ENCODE measurements at places on chromosomes 2 and 18.
A peak's percentile ranks its signal among the peaks of the same experiment; 100 is the strongest.

- no peak for DNase-seq
These were observed 28.2 kb downstream of the GULP1 start for GRCh38 chr2:188319838-188320237.

DNA sequence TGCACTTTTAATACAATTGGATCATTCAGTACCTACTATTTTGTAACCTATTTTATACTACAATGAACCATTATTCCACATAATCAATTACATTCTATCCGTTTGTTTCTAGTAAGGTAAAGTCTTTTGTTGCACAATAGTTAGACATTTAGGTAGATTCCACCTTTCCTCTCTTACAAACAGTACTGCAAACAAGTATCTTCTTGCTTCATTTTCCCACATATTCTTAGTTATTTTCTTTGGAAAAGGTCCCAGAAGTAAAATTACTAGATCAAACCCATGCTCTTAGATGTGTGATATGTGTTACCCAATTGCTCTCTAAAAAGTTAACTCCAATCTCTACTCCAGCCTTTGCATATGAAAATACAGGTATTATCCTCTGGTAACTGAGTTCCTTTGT, 49.6 kb downstream of the SPIRE1 start:
- DNase-seq: peak; percentile 68

- no peak for DNase-seq
These were observed 10.6 kb downstream of the CDK15 start for GRCh38 chr2:201816657-201817575.

GRCh38 chr18:5429681-5430080, 114.1 kb downstream of the EPB41L3 start:
- no peak for DNase-seq

DNA sequence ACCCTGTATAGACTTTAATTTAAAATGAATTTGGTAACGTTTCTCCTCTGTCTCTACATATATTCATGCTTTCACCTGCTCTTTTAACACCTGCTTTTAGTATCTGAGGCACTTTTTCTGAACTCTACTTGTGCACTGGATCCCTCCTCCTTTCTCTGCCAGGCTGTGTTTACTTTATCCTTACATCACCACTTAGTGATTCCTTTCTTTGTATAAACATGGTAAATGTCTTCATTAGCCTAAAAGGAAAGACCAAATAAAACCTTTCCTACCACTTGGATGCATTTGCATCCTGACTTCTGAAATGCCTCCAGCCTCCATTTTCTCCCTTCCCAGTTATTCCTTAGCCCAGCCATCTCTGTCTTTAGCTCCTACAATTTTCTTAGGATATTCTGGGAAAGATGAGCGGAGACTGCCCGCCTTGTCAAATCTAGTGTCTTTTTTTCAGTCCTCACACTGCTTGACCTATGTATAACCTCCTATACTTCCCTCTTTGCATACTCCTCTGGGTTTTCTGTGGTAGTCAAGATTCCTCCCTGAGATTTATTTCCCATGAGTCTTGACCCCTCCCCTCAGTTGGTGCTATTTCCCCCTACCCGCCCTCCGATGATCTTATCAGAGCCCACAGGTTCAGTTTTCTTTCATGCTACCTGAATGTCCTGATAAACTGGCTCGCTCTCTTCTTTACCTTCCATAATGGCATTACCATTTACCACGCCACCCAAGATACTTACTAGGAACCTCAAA, 44.8 kb downstream of the REL start:
- peak; percentile 23 for DNase-seq

DNA sequence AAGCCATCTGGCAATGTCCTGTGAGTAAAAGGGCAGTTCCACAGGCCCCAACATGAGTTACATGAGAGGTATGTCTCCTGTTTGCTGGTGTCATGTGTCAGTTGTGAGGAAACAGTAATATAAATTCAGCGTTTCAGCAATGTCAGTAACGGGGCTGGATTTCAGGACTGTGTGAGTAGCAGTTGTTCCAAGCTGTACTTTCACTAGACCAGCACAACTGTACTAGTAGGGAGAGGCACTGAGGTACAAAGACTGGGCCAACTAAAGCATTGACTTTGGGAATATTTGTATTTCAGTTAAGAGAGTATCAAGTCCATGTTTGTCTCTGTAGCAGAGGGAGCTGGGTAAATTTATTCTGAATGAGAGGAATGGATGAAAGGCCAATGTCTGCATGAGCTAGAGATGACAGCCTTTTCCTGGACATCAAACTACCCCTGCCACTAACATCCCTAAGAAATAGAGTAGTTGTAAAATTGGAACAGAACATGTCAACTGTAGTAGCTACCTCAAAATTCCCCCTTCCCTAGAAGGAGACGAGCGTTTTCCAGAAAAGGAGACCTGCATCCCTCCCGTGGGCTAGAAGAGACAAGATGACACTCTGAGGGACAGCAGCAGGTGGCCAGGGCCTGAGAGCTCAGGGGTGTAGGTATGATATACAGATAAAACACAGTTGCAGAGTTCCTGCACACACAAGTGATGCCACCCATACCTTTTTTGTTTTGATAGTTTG, 24.4 kb downstream of the EIF4E2 start:
- peak; percentile 12 for DNase-seq

GRCh38 chr2:156380117-156380645, 47.7 kb upstream of the NR4A2 start:
- DNase-seq: no peak

- peak; percentile 74 for DNase-seq
These were observed 29.0 kb downstream of the SESTD1 start for GRCh38 chr2:179235463-179236108.

DNA sequence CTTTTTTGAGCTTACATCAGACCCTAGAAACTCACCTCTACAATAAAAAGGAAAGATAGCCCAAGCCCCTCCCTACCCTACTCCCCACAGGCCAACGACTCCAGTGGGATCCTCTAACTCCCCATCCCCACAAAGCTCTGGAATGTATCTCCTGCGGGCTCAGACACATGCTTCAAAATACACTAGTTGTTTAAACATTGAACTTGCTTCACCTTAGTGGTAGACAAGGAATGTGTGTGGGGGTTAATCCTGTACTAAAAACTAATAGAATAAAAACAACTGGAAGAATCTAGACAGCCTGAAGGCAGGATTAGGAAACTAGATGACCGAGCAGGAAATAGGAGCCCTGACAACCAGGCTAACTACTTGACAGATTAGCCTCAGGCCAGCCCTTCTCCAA, 211.5 kb downstream of the SUCLG1 start:
- DNase-seq: no peak

DNA sequence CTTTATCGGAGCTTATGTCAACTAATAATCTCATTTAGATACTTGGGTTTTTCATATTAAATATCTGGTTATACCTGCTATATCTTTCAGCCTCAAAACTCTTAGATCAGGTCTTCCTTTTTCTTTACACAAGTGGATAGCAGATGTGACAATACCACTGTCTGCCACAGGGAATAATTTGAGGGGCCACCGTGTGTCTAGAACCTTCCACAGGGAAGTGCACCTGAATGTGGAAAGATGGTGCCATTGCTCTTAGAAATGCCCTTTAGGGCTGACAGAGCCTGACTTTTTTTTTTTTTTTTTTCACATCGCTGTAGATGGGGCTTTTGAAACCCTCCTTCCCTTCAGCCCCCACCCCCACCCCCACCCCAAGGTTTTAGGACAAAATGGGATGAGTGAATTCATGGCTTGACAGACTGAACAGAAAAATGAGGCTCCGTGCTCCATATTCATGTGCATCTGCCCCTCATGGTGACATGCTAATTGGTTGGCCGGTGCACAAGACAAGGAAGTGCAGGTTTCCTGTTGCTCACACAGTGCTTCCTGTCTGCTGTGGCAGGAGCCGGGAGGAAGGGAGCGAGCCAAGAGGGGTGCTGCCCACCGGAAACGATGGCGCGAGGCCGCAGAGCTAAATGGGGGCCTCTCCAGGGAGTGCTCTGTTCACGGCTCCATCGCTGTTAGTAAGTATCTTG, 246.0 kb downstream of the LDLRAD4 start:
- DNase-seq: no peak

- DNase-seq: no peak
These were observed 54.8 kb downstream of the CAVIN2 start for GRCh38 chr2:191791953-191792560.

GRCh38 chr2:138209009-138209408, 244.7 kb downstream of the HNMT start:
- DNase-seq: peak; percentile 1

DNA sequence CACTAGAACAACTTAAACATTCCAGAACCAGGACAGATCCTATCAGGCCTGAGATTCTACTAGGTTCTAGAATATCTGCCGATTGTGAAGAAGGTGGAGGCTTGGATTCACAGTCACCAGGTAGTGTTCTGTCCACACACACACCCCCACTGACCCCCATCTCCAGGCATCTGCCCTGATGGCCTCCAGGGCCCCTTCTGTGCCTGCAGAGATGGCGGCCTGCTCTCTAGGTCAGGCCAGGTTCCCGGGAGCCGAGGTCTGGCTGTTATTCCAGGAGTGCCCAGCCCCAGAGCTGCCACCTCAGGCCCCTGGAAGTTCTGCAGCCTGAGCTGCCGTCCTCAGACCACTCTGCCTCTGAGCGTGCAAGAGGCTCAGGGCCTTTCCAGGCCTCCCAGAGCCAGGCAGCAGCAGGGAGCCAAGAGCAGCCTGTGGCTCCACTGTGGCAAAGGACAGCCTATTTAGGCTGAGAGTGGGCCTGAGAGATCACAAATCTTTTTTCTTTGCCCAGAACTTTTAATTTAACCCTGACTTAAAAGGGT, 96.2 kb upstream of the ASAP2 start:
- DNase-seq: no peak

- DNase-seq: no peak
These were observed 142.6 kb downstream of the HDAC4 start for GRCh38 chr2:239258248-239258647.

- no peak for DNase-seq
These were observed 128.9 kb downstream of the FIGN start for GRCh38 chr2:163606878-163607277.

DNA sequence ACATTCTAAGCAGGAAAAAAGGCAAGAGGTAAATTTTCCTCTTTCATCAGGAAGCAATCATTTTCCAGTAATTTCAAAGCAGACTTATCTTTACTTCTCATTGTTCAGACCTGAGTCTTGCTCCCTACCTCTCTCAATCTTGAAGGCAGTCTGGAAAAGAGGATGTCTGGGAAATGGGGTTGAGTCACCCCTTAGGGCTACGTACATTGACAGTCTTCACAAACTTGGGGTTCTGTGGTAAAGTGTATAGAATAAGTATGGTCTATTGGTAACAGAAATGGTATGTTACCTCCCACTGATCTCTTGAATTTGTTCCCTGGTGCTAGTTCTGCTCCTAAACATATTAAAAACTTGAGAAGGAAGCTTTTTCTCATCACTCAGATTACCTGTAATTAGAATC, 361.3 kb downstream of the SS18 start:
- no peak for DNase-seq

GRCh38 chr2:54708584-54709335, 14.7 kb upstream of the EML6 start:
- no peak for DNase-seq

DNA sequence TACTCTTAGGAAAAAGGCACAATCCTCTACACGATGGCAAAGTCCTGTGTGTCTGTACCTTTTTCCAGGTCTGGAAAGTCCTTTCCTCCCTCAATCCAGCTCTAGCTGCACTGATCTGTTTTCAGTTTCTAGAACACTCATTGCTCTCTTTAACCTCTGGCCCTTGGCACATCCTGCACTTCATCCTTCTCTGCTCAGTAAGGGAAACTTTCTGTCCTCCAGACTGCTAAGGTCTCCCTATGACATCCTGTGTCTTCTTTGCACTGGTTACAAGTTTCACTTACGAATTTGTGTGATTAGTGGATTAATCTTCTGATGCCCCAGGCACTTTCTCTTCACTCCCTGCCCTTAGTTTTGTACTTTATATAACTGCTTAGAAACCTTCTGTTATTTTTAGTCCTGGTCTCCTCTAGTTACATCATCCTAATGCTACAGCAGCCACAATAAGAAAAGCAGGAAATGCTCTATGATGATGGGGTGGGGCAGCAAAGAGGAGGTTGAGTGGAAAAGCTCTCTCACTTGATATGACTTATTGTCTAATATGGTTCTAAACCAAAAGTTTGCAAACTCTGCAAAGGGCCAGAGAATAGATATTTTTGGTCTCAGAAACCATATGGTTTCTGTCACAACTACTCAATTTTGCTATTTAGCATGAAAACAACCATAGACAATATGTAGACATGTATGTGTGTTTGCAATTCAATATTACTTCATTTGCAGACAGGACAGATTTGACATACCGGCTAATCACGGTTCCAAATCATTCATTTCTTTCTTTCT, 568.2 kb downstream of the THSD7B start:
- DNase-seq: peak; percentile 20

- DNase-seq: no peak
These were observed 1.8 kb downstream of the ATP9B start for GRCh38 chr18:79071037-79071436.

GRCh38 chr2:200431996-200432705, 77.7 kb downstream of the KCTD18 start:
- no peak for DNase-seq

DNA sequence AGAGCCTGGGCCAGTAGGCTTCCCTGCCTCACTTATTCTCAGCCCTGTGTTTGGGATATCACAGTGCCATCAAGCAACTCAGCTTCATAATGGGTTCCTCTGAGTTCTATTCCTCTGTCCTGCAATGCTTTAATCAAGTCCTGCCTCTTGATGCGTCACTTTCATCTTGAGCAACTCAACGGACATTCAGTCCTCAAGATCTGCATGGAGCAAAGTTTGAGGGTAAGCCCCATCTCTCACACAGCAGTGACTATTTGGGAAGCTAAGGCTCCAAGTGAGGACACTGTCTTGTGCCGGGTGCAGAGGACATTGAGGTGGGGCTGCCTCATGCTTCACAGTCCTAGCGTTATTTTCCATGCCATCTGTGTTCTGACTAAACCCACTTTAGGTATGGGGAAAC, 50.9 kb upstream of the PLB1 start:
- DNase-seq: no peak

- DNase-seq: no peak
These were observed 79.3 kb downstream of the ASAP2 start for GRCh38 chr2:9285921-9286320.

- peak; percentile 74 for DNase-seq
These were observed 23.7 kb downstream of the METTL4 start for GRCh38 chr18:2547477-2548087.

GRCh38 chr2:196080526-196080925, 11.9 kb upstream of the DNAH7 start:
- no peak for DNase-seq

DNA sequence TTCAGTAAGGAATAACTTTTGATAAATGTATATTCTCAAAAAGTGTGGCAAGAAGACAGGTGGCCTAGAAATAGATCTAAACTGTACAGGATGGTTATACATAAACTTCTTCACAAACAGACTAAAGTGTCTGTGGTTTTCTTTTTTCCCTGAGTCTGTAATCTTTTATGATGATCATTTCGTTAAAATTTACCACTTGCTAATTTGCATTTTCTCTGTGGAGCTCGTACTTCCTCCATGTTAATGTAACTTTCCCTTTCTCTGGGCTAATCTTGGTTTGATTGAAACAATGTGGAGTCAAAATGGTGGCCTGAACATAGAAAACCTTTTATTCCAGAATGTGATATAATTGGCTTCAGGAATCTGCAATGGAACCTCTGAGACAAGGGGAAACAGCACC, 166.2 kb downstream of the FTCDNL1 start:
- DNase-seq: no peak

GRCh38 chr18:3179430-3180089, 40.2 kb downstream of the MYOM1 start:
- DNase-seq: no peak

Data from astrocyte of the spinal cord (primary cell).